ENCODE measurements at places on chromosomes 16 and 17.
A peak's percentile ranks its signal among the peaks of the same experiment; 100 is the strongest.

DNA sequence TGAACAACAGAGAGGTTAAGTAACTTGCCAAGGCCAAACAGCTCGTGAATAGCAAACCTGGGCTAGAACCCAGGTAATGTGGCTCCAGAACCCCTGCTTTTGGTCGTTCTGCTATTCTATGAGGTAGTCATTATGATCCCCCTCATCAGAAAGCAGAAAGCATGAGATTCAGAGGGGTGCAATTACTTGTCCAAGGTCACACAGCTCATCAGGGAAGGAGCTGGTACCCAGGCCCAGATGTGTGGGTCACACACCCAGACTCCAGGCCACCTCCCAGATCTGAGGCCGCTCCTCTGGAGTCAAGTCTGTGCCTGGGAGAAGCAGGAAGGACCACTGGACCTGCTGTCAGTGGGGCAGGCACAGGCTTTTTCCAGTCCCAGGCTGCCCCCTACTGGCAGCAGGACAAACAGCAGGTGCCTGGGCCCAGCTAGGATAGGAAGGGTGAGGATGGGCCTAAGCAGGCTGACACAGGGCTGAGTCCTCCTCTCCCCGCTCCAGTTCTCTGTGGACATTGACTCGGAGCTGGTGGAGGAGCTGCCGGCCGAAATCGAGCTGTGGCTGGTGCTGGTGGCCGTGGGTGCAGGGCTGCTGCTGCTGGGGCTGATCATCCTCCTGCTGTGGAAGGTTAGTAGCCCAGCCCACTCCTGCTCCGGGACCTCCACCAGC lies 7.8 kb upstream of the PDK2 start:
- peak; percentile 84 for DNase-seq

- no peak for DNase-seq
Observed at GRCh38 chr16:7843261-7843660, 510.6 kb downstream of the RBFOX1 start.

- no peak for DNase-seq
Observed at GRCh38 chr16:12354296-12354833, 377.8 kb downstream of the SNX29 start.

GRCh38 chr17:32814836-32815235 lies 62.1 kb downstream of the MYO1D start:
- peak; percentile 28 for DNase-seq

- peak; percentile 55 for DNase-seq
Observed at GRCh38 chr17:34598161-34598776, 18.9 kb downstream of the TMEM132E start.

GRCh38 chr17:27473748-27474609 lies 17.7 kb downstream of the KSR1 start:
- peak; percentile 98 for DNase-seq

DNA sequence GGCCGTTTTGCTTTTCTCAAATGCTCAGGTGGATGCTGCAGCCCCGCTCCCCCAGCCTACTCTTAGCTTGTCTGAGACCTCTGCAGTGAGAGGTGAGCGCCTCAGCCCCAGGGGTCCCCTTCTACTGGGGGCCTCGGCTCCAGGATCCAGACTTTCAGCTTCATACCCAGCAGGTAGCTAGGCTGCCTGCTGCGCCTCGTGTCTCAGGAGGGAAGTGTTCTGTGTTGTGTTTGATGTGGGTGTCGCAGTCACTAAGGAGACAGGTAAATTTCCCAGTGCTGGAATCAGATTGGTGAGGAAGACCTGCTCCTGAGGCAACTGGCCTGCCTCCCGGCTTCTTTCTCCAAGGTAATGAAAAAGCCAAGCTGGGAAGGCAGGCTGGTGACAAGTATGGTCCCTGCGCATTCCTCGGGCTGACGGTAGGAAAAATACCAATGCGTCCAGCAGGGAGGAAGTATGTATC lies 604.0 kb upstream of the SALL1 start:
- no peak for DNase-seq

DNA sequence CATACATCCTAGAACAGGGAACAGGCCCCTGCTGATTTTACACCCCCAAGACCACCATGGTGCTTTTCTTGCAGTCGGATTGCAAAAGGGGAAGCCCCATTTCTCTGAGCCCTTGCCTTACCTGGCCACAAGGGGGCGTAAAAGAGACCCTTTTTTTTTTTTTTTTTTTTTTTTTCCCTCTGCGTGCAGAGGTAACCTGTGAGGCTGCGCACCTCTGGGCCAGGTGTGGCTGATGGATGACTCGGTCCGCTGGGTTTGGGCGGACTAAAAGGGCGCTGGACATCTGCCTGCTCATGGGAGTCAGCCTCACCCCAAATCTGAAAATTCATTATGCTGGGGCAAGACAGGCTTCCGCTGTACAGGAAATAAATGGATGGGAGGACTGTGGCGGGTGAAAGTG lies 281.0 kb downstream of the CBLN1 start:
- no peak for DNase-seq

GRCh38 chr16:75111961-75112733 lies 4.4 kb downstream of the LDHD start:
- DNase-seq = peak; percentile 58

DNA sequence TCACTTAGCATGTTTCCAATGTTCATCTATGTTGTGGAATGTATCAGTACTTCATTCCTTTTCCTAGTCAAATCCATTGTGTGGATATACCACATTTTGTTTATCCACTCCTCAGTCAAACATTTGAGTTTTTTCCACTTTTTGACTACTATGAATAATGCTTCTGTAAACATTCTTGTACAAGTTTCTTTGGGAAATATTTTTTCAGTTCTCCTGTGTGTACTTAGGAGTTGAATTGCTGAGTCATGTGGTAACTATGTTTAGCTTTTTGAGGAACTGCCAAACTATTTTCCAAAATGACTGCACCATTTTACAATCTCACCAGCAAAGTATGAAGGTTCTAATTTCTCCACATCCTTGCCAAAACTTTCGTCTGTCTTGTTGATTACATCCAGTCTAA lies 223.7 kb upstream of the AXIN2 start:
- DNase-seq = peak; percentile 61

DNA sequence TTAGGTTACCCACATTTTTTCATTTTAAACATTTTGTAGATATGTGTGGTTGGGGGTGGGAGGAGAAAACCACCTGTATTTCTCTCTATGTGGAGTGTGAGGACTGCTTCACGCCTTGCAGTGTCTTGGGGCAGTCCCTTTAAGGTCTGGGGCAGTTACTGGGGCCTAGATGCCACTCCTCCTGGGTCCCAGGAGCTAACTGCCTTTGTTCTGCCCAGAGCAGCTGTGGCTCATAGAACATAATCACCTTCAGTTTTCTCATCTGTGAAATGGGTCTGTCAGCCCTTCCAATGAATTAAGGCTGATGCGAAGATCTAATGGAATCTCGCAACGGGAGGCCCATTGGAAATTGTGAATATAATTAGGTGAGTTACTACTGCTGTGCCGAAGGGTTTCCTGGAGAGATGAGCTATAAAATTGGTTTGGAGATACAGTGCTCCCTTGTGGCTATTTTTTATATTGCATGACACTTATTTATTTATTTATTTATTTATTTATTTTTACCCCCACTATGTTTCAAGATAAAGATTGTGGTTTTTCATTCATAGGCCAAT lies 22.9 kb downstream of the DHRS7C start:
- DNase-seq = peak; percentile 67

DNA sequence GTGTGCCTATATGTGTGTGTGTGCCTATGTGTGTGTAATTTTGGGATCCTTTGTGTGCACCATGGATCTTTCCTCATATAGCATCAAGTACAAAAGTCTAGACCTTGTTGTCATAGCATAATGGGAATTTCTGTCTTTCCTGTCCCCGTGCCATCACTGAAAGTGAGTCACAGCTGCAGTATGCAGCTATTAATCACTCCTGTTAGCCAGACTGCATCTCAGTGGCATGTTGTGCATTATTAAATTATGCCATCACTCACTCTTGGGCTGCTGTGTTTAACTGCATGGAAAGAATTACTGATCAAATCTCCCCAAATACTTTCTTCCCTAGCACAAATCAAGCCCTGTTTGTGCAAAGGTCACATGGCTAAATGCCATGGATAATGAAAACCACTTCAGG lies 92.4 kb downstream of the CBLN1 start:
- no peak for DNase-seq

- DNase-seq = peak; percentile 96
Observed at GRCh38 chr17:18033442-18034099, 5.4 kb downstream of the ATPAF2 start.

DNA sequence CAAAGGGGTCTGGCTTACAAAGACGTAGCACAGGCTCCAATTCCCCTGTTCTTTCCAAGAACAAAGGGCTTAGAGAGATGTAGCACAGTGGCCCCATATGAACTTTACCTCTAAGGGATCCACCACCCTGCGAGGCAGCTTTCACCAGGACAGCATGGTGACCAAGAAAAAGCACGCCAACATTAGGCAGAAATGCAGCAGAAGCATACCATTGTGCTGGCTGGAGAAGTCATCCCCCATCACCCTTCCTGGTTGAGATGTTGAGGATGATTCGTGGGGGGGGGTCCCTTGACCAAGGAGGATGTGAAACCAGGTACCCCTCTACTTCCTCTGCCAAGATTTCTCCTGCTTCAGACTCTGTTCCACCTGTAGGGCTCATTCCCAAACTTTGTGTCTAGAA lies 48.4 kb downstream of the TMEM114 start:
- DNase-seq = no peak

- DNase-seq = no peak
Observed at GRCh38 chr17:45036691-45037090, 14.7 kb downstream of the DCAKD start.

DNA sequence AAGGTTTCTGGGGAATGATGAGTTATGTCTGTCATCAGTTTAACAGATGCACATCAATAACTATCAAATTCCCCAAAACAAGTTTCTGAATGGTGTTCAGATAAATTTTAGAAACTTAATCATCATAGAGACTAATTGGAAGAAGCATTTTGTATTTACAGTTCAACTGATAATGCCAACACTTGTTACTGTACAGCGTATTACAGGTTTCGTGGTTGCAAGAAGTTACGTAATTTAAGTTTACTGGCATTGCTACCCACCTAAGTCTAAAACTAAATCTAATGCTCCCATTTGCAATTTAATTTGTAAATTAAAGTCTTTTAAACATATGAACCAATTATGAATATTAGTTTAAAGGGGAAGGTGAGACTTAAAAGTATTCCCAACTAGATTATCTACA lies 3.0 kb downstream of the SRSF1 start:
- DNase-seq = no peak

- peak; percentile 94 for DNase-seq
Observed at GRCh38 chr17:17416007-17416399, 60.8 kb upstream of the MED9 start.

DNA sequence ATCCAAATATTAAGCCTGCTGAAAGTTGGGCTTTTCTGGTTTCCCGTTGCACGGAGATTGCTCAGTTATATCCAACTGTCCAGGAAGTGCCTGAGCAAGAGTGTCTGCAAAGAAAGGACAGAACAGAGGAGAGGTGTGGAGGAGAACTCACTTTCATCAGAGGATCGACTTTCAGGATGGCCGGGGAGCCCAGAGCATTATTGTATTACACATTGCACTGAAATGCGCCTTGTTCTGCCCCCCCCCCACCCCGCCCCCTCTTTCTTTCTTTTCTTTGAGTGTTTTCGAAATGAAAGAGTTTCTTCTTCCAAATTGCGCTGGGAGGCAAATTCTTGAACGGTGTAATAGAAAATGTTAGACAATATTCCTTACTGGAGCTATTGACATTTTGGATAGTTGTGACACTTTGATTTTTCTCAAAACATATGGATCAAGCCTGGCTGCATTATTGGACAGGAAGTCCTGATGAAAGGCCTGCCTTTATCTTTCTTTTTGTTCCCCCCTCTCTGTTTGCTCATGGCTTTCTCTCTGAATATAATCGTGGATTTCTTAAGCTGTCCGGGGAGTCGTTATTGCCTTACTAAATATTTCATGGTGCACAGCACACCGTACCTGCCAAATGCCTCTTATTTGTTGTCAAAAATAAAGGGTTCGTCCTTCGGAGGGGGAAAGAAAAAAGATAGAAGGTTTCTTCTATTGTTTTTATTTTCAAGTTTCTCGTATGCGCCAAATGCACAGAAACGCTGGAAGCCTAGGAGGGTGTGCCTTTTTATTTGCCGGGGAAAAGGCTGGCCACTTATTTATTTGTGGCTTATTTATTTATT lies 110.8 kb downstream of the IRX3 start:
- no peak for DNase-seq

GRCh38 chr17:74190807-74191406 lies 12.6 kb upstream of the RPL38 start:
- DNase-seq = no peak

DNA sequence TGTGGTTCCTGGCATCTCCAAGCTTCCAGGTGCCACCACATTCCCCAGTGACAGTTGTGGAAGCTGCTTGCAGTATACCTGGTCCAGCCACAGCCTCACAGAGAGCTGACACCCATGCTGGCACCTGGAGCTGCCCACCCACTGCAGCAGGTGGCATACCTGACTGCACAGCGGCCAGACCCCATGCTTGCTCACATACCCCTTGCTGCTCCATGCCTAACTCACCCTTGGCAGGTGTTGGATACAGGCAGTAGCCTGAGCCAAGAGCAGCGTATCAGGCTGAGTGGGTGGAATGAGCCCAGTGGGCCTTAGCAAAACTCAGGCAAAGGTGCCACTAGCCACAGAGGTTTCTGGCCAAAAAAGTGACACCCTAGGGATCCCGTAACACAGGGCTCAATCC lies 232.3 kb downstream of the CEP112 start:
- no peak for DNase-seq

- DNase-seq = no peak
Observed at GRCh38 chr16:1026057-1026783, 44.6 kb downstream of the SOX8 start.

DNA sequence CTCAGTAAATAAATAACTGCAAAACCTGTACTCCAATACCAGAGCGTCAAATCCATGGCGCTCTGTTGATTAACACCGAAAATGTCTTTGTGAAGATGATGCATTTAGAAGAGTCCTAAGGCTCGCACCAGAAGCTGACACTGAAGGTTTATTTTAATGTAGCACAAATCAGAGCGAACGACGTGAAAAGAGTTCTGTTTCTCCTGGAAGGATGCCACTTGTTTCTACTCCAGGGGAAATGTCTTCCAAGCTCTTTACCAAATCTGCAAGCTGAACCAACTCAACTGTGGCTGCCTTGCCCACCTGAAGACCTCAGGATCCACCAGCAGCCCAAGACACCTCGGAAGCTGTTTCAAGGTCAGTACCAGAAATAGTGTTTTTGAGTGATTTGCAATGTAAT lies 194.4 kb upstream of the MAF start:
- no peak for DNase-seq

GRCh38 chr16:81597079-81597658 lies 152.6 kb downstream of the CMIP start:
- DNase-seq = no peak
